ENCODE measurements at places on chromosomes 12 and 14. TPM values are rescaled to one million over a fixed set of nuclear protein-coding genes. Genes with fewer than 3 reads are reported as not detected.

PDE3A gene
- 9.7 TPM for total RNA-seq

- H3K4me3 ChIP-seq, result peak within 1 kb of the TSS; percentile 21
- no peaks in the 10 kb centered on the region for H3K4me1 ChIP-seq
- H3K27ac ChIP-seq, result peak within 1 kb of the TSS; percentile 36
- no peaks in the 10 kb centered on the region for H3K36me3 ChIP-seq
- no peak for DNase-seq
Observed at GRCh38 chr12:9115731-9116559, at the start of gene A2M. A2M (minus strand) TSS chr12:9115919; CDS start chr12:9115849, 70 bp downstream.

DNA sequence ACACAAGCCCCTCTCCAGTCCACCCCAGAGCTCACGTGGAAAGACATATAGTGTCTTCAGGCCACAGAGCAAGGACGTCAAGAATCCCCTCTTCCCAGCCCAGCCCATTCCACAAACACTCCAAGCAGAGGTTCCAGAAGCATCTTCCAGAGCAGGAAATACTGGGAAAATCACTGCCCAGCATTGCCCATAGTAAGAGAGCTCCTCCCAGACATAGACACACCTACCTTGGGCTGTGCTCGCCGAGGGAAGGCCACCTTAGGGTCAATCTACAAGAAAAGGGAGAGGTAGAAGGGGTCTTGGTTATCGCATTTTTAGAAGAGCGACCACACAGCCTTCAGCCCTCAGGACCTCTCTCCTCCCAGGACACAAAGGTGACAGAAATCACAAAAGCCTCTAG lies 4.5 kb downstream of the MSI1 start:
- peaks cover 7% of the 10 kb centered on the region for H3K4me1 ChIP-seq
- no peak overlapping the region for H3K27ac ChIP-seq
- H3K4me3 ChIP-seq, result no peak overlapping the region
- H3K27me3 ChIP-seq, result no peaks in the 10 kb centered on the region
- DNase-seq, result no peak

GRCh38 chr12:55966408-55967281 lies at the start of gene CDK2:
CDK2 (plus strand) TSS chr12:55966830; CDS start chr12:55967009, 179 bp downstream.
- H3K4me1 ChIP-seq, result peaks cover 11% of the 10 kb centered on the region
- no peaks in the 10 kb centered on the region for H3K36me3 ChIP-seq
- peak within 1 kb of the TSS; percentile 22 for H3K27ac ChIP-seq
- peak within 1 kb of the TSS; percentile 12 for H3K4me3 ChIP-seq
- no peaks in the 10 kb centered on the region for H3K27me3 ChIP-seq

SLC25A3 gene
- total RNA-seq, result 473 TPM

PTPRQ gene
- 23.1 TPM for total RNA-seq

GRCh38 chr12:75842090-75842489 lies 189.5 kb downstream of the PHLDA1 start:
- H3K36me3 ChIP-seq, result no peaks in the 10 kb centered on the region
- H3K27me3 ChIP-seq, result no peaks in the 10 kb centered on the region
- H3K4me1 ChIP-seq, result no peaks in the 10 kb centered on the region
- H3K4me3 ChIP-seq, result no peak overlapping the region
- no peak for DNase-seq
- no peak overlapping the region for H3K27ac ChIP-seq

GNPTAB gene
- total RNA-seq, result 40.8 TPM

DNA sequence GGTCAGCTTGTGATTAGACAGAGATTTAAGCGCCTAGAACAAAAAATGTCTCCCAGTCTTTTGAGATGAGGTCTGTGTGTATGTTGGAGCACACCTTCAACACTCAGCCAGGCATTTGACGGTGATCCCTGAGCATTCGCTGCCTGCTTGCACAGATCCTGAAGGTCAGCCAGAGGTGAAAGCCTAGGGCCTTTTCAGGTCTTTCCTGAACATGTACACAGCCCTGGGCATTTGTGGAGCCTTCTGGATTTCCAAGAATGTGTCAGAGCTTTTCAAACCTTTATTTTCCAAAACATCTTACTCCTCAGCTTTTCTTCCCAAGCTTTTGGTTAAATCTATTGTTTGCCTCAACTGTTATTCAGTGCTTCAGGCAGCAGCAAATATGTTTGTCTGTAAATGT lies 59.1 kb upstream of the AMN start:
- peak; percentile 40 for DNase-seq
- H3K36me3 ChIP-seq, result no peaks in the 10 kb centered on the region
- H3K4me3 ChIP-seq, result no peak overlapping the region

EML5 gene
- 6.8 TPM for total RNA-seq

DNA sequence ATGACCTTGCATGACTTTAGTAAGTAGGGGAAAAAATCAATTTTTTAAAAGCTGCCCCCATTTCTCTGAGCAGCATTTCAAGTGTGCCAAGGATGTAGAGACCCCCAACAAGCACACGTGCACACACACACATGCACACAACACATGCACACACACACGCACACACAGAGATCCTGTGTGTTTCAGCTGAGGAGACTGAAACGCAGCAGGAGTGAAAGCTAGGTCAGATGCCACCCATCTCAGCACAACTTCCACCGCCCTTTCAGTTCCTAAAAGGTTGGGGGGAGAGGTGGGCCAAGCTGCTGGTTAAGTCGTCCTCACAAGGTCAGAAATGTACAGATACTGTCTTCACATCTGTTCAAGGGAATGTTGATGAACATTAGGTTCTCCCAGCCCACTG lies 13.9 kb downstream of the MYL2 start:
- no peaks in the 10 kb centered on the region for H3K27me3 ChIP-seq
- DNase-seq, result no peak
- no peak overlapping the region for H3K4me3 ChIP-seq
- H3K4me1 ChIP-seq, result no peaks in the 10 kb centered on the region
- no peaks in the 10 kb centered on the region for H3K36me3 ChIP-seq

GRCh38 chr12:9751204-9752144 lies 9.2 kb downstream of the CD69 start:
- no peak overlapping the region for H3K27ac ChIP-seq
- no peak overlapping the region for H3K4me3 ChIP-seq
- H3K36me3 ChIP-seq, result no peaks in the 10 kb centered on the region
- no peaks in the 10 kb centered on the region for H3K27me3 ChIP-seq
